OCI-LY7 (cell line): ENCODE measurements at places on chromosomes 2 and 18.

- no peak for DNase-seq
Measured at GRCh38 chr18:46278481-46279465, 174.6 kb downstream of the HAUS1 start.

GRCh38 chr18:46068763-46069162 is 3.3 kb downstream of the PSTPIP2 start:
- no peak for DNase-seq

- DNase-seq = no peak
Measured at GRCh38 chr18:79871026-79871390, 73.3 kb downstream of the KCNG2 start.

GRCh38 chr2:102143450-102143985 is 972 bp downstream of the IL1R1 start:
- DNase-seq = no peak

DNA sequence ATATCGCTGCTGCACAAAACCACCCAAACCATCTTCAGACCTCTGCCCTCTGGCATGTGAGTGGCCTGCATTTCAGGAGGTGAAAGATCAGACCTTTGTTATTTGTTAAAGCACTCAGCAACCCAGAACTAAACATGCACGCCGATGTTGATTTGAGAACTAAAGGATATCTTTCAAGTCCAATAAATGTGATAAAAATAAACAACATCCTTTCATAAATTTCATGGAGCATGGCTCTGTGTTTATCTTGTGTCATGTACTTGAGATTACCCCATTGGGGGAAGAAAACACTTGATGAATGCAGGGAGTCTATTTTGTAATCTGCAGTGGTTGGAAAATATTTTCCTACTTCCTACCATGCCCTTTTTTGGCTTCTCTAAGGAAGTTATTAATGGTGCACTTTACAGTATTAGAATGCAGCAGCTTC is 70.8 kb upstream of the GATA6 start:
- DNase-seq = no peak
